ENCODE measurements at places on chromosomes 7 and 10. TPM values are rescaled to one million over a fixed set of nuclear protein-coding genes. Genes with fewer than 3 reads are reported as not detected.

The CPEB3 gene
- total RNA-seq: 8.2 TPM

DNA sequence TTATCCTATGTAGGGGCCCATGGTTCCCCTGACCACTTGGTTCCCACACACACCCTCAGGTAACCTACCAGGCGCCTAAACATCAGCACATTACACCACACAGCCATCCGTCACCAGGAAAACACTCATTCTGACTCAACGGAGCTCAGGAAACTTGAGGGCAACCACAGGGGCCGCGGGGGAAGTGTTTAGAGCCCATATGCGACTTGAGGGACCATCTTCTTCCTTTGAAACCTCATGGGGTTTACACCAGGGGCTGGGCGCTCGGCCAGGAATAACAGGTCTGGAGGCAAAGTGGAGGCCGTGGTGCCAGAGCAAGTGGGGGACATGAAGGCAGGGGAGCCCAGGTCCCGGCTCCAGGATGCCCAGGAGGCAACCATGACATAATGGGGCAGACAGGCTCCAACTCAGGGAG, 1.5 kb downstream of the STX1A start:
- DNase-seq: peak; percentile 55

DNA sequence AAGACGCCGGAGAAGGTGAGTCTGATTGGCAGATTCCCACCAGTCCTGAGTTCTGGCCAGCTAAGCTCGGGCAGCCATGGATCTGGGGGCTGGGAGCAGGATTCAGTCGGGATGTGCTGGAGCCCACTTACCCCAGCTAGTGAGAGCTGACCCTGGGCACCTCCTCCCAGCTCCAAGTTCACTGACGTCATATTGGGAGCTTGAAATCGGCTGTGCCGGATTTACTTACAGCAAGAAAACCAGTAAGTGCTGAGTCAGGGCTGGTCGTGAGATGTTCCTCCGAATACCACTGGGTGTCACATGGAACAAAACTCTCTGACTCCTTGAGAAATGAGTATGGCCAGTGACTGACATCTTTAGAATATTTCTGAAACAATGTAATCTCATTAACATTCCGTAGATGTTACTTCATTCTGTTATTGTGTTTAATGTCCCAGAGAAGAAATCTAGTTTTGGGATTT, 621.2 kb downstream of the SDK1 start:
- DNase-seq: no peak

The MALRD1 gene
- 0.41 TPM for total RNA-seq

The LRRC18 gene
- total RNA-seq: not detected

DNA sequence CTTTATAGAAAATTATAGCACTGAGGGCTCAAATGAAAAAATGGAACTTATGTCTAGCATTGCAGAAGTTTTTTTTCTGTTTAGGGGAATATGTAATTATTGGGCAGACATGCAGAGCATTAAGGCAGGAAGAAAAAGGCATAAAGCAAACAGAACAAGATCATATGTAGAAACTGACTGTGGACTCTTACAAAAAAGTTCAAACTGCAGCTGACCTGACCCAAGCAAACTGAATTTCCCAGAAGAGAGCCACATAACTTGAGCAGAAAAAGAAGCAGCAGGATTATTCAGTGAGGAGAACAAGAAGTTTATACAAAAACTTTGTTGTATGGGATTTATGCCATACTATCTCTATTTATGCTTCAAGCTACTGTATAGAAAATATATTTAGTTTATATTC, 250.9 kb downstream of the PHF14 start:
- no peak for DNase-seq

DNA sequence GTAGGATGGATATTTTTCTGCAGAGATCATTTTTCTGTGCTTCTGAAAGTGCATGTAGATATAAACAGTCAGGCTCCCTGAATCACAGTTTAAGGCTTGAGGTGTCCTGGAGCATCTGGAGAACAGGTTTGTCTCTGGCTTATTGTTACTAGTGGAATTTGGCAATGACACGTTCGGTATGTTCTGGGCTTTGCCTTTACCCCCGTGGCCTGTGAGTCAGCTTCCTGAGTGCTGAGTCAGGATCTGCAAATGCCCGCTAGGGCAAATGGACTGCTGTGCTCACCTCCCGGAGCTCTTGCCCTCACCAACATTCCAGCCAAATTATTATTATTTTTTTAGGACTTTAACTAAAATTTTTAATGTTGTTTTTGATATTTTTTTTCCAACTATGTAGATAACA, 192.5 kb upstream of the PRSS1 start:
- DNase-seq: no peak

The NXPH1 gene
- not detected for total RNA-seq

- DNase-seq: no peak
Observed at GRCh38 chr7:16123117-16123770, 298.1 kb downstream of the CRPPA start.

GRCh38 chr10:79070081-79070605, 1.4 kb downstream of the ZMIZ1 start:
- peak; percentile 75 for DNase-seq
